ENCODE measurements at places on chromosomes 16 and 17. TPM values are rescaled to one million over a fixed set of nuclear protein-coding genes. Genes with fewer than 3 reads are reported as not detected.
A peak's percentile ranks its signal among the peaks of the same experiment; 100 is the strongest.

- no peak overlapping the region for H3K4me3 ChIP-seq
- no peak for DNase-seq
- peaks cover 7% of the 10 kb centered on the region for H3K4me1 ChIP-seq
- H3K27ac ChIP-seq = no peak overlapping the region
- H3K27me3 ChIP-seq = no peaks in the 10 kb centered on the region
Observed at GRCh38 chr17:2591040-2591640, 2.3 kb upstream of the PAFAH1B1 start.

DNA sequence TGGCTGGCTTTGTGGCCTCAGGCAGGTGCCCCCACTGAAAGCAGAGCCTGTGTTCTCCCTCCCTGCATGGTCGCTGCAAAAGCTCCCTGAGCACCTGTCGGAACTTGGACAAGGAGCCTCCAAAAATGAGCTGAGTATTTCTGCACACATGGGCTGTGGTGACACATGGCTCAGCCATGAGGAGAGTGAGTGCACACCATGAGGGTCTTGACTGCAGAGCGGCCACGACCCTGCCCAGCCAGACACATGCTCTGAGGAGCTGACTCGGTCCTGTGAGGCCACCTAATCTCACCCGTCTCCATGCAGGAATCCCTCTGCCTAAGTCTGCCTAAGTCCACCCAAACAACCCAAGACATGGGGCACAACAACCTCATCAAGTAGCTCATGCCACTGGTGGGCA lies 128.9 kb downstream of the DYNLRB2 start:
- no peak overlapping the region for H3K27ac ChIP-seq
- H3K4me3 ChIP-seq = no peak overlapping the region
- no peaks in the 10 kb centered on the region for H3K4me1 ChIP-seq
- H3K27me3 ChIP-seq = no peaks in the 10 kb centered on the region
- DNase-seq = no peak

DNA sequence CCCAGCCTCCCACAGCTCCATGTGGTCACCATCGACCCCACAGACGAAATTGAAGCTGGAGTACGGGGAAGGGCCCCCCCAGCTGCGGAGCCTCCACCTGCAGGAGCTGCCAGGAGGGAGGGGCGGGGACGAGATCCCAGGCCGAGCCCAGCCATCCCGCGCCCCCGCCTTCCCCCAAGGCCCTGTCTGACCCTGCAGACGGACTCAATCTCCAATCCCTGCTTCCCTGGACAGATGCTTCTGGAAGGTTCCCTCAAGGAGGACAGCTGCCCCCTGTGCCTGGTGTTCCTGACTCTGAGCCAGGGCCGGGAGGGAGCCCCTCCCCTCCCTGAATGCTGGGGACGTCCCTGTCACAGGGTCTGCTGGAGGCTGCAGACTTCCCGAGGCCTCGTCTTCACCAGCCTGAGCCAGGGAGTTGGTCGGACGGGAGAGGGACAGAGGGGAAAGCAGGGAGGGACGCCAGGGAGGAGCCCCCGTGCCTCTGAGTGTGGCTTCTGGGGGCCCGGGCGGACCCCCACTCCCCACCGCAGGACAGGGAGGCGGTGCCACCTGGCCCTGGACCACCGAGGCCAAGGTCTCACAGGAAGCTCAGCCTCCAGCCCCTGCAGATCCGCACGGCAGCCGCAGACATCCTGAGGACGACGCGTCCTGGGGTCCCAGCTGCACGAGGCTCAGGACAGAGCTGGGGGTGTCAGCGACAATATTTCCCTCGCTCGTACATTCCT lies 21.3 kb upstream of the C1QTNF8 start:
- H3K27me3 ChIP-seq = peaks cover 19% of the 10 kb centered on the region
- H3K4me3 ChIP-seq = no peak overlapping the region
- H3K36me3 ChIP-seq = no peaks in the 10 kb centered on the region

The TEDC2 gene
- 3.5 TPM for total RNA-seq

- no peaks in the 10 kb centered on the region for H3K36me3 ChIP-seq
- H3K27me3 ChIP-seq = no peaks in the 10 kb centered on the region
- no peak overlapping the region for H3K4me3 ChIP-seq
- DNase-seq = no peak
- no peak overlapping the region for H3K27ac ChIP-seq
Observed at GRCh38 chr16:12871784-12872183, 29.6 kb upstream of the SHISA9 start.

GRCh38 chr16:54412777-54413455 lies 126.3 kb upstream of the IRX3 start:
- no peaks in the 10 kb centered on the region for H3K36me3 ChIP-seq
- peaks cover 13% of the 10 kb centered on the region for H3K4me1 ChIP-seq
- H3K4me3 ChIP-seq = no peak overlapping the region
- H3K27me3 ChIP-seq = no peaks in the 10 kb centered on the region
- DNase-seq = no peak
- no peak overlapping the region for H3K27ac ChIP-seq

DNA sequence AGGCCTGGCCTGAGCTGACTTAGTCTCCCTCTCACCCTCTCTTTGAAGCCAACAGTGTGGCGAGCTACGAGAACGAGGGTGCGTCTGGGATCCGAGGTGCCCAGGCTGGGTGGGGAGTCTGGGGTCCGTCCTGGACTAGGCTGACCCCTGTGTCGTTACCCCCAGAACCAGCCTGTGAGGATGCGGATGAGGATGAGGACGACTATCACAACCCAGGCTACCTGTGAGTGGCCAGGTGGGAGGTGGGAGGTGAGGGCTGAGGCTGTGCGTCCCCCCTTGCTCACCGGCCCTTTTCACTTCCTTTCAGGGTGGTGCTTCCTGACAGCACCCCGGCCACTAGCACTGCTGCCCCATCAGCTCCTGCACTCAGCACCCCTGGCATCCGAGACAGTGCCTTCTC lies 1.6 kb downstream of the LAT start:
- peaks cover 28% of the 10 kb centered on the region for H3K36me3 ChIP-seq
- no peak overlapping the region for H3K4me3 ChIP-seq
- no peaks in the 10 kb centered on the region for H3K27me3 ChIP-seq
- peak; percentile 38 for DNase-seq

DNA sequence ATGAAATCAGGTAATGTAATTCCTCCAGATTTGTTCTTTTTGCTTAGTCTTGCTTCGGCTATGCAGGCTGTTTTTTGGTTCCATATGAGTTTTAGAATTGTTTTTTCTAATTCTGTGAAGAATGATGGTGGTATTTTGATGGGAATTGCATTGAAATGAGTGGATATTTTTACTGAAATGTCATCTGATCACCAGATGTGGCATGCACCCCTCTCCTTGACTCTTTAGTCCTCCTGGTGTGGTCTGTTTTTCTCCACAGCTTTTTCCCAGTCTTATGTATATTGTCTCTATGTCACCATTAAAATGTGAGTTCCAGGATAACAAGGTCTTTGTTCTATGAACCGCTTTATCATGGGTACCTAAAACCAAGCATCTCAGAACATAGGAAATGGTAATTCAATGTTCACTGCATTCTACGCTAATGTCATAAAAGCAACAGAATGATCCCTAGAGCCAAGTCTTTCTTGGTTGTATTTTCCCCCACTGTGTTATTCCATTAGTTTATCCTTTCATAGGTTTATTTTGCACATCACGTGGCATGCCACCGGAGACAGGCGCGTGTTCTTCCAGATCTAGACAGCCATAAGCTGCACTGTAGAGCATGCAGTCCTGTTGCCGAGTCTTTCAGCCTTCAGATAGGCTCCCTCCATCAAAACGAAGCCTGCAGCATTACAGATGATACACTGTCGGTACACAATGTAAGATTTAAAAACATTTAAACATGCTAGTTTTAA lies 172.5 kb downstream of the RPTOR start:
- H3K4me3 ChIP-seq = no peak overlapping the region
- no peak for DNase-seq
- no peaks in the 10 kb centered on the region for H3K27me3 ChIP-seq
- H3K27ac ChIP-seq = no peak overlapping the region
- peaks cover 7% of the 10 kb centered on the region for H3K4me1 ChIP-seq

The LLGL2 gene
- 0.59 TPM for total RNA-seq

- H3K4me3 ChIP-seq = no peak overlapping the region
- no peaks in the 10 kb centered on the region for H3K27me3 ChIP-seq
- no peak overlapping the region for H3K27ac ChIP-seq
- DNase-seq = no peak
Observed at GRCh38 chr17:74998783-74999182, 11.4 kb downstream of the CDR2L start.

- peak overlapping the region; percentile 66 for H3K4me3 ChIP-seq
- H3K27ac ChIP-seq = no peak overlapping the region
- H3K36me3 ChIP-seq = no peaks in the 10 kb centered on the region
- H3K27me3 ChIP-seq = peaks cover 20% of the 10 kb centered on the region
Observed at GRCh38 chr16:68447653-68448359, 502 bp downstream of the SMPD3 start.

DNA sequence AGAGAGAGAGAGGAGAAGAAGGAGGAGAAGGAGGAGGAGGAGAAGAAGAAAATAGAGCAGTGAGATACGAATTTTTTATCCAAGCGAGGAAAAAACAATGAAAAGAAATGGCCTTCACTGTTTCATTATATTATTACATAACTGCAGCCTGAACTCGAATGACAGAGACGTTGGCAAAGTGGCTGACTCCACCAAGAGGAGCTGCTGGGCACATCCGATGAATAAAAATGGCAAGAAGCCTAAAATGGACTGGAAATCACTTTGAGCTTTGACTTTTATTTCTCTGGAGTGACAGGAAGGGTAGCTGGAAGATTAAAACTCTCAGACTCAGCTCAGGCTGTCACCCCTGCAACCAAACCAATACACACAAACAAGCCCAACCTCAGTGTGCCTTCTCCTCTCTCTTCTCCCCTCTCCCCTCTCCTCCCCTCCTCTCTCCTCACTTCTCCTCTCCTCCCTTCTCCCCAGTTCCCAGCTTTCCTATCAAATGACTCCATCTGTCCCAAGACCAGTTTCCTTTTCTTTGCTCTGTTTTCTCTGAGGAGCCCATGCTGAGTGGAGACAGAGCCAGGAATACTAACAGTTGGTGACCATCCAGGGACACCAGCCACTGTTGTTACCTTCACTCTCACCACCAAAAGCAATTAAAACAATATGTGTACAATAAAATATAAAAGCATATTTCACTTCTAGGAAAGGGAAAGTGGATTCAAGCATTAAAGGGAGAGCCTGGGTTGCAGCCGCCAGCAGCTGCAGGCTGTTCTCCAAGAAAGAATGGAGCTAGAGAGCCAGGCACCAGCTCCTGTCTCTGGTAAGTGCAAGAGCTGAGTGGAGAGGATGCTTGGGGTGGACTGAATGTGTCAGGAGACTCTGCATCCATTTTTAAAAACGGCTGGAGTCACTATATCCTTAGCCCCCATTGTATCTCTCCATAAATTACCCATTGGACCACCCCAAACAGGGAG lies 51.2 kb downstream of the SOX9 start:
- H3K27me3 ChIP-seq = no peaks in the 10 kb centered on the region
- H3K36me3 ChIP-seq = no peaks in the 10 kb centered on the region
- no peaks in the 10 kb centered on the region for H3K4me1 ChIP-seq
- DNase-seq = no peak

- no peak overlapping the region for H3K27ac ChIP-seq
- no peak for DNase-seq
- no peaks in the 10 kb centered on the region for H3K36me3 ChIP-seq
- no peaks in the 10 kb centered on the region for H3K27me3 ChIP-seq
Observed at GRCh38 chr17:70327723-70328122, 158.4 kb downstream of the KCNJ2 start.

DNA sequence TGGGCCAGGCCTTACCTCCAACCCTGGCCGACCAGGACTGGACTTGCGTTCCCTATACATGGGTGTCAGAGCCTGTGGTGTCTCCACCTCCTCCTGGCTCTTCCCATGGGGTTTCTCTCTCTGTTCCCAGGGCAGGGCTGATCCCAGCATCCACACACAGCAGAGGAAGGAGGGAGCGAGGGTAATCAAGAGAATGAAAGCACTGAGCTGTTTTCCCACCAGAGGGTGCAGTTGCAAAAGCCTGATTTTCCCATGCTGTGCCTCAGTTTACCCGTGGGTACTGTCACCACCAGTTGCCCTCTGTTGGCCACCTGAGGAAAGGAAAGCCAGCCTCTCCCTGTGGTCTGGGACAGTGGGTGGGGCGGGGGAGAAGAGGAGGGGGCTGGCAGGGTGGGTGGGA lies 249.7 kb upstream of the GSE1 start:
- H3K27me3 ChIP-seq = no peaks in the 10 kb centered on the region
- peaks cover 18% of the 10 kb centered on the region for H3K4me1 ChIP-seq
- H3K4me3 ChIP-seq = no peak overlapping the region
- no peaks in the 10 kb centered on the region for H3K36me3 ChIP-seq

DNA sequence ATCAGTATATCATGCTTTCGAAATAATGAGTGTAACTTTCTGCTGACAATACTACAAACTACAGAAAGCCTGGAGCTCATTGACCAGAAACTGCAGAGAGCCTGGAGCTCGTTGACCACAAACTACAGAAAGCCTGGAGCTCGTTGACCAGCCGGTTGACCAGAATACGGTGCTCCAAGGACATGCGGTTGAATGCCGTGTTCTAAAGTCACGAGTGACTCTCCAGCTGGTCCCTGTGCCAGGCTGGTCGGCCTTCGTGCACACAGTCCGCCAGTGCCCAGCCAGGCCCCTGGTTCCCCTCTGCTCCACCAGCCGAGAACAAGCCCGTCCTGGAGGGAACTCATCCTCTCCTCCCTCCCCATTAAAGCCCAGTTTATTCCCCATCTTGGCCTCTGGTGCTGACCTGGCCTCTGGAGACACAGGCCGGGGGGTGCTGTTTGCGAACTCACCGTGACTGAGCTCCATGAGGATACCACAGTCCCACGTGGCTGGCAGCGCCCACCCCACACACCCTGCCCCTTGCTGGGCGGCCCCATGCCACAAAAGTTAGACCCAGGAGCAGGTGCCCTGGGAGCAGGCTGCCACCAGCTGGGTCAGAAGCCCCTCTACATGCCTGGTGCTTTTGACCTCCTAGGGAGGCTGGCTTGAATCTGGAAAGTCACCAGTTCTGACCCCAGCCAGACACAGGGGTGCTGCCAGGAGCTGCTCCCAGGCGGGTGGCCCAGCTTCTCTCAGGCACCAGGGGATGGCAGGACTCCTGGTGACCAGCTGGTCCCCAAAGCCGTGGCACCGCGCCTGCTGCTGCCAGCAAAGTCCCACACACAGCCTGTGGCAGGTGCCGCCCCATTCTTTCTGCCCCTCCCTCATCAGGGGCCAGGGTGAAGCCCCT lies 15.5 kb upstream of the CDH15 start:
- no peak overlapping the region for H3K4me3 ChIP-seq
- peaks cover 2% of the 10 kb centered on the region for H3K27me3 ChIP-seq
- H3K4me1 ChIP-seq = peaks cover 17% of the 10 kb centered on the region
- H3K27ac ChIP-seq = no peak overlapping the region
- peak; percentile 89 for DNase-seq
- peaks cover 3% of the 10 kb centered on the region for H3K36me3 ChIP-seq

The EMP2 gene
- 31.8 TPM for total RNA-seq

DNA sequence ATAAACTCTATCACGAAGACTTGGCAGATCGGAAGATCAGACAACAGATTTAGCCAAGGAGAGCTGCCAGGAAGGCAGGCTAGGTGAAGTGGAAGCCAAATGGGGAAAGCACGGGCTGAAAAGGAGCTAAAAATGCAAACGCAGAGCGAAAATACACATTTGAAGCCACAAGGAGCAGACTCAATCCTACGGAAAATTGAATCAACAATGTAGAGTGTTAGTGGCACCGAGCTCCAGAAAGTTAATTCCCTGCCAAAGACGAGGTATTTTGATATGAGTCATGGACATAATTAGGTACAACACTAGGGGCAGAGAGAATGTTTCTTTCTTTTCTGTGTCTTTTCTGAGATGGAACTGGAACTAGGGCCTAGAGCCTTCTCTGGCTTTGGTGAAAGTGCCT lies 20.7 kb downstream of the GSG1L start:
- no peaks in the 10 kb centered on the region for H3K36me3 ChIP-seq
- DNase-seq = peak; percentile 89
- no peak overlapping the region for H3K27ac ChIP-seq

The TBC1D3B gene
- total RNA-seq = 0.88 TPM

- peak; percentile 87 for DNase-seq
- H3K4me3 ChIP-seq = peak overlapping the region; percentile 72
- H3K4me1 ChIP-seq = peaks cover 8% of the 10 kb centered on the region
- no peak overlapping the region for H3K27ac ChIP-seq
Observed at GRCh38 chr17:48011405-48012150, 26.0 kb downstream of the COPZ2 start.

Measured in osteoblast (primary cell).